ENCODE measurements at places on chromosomes 5 and 9.

DNA sequence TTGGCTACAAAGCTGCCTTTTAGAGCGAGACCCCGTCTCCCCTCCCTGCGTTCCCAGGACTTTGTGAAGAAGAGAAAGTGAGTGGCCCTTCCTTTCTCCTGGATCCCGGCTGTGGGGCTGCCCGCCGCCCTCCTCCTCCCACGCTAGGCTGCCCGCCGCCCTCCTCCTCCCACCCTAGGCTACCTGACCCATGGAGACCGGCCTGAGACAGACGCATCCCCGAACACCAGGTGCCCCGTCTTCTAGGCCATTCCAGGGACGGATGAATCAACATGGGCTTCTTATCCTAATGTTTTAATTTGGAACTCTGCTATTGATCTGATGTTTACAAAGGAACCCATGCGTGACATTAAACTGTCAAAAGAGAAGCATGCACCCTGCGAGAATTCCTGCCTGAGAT is 117.3 kb upstream of the LPCAT1 start:
- DNase-seq = no peak

DNA sequence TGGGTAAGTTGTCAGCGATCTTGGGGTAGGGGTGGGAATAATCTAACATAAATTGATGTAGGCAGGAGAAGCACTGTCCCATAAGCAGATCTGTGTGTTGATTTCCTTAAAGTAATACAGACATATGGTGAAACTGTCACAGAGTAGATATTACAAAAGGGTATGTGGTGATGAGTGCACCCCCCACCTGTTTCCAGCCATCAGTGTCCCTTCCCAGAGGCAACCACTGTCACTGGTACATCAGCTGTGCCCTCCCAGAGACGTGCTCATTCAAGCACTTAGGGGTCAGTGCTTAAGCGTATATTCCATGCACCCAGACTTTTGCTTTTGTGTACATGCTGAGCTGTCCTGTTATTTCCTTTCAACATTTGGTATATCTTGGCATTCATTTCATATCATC is 94.3 kb upstream of the PITX1 start:
- DNase-seq = no peak

DNA sequence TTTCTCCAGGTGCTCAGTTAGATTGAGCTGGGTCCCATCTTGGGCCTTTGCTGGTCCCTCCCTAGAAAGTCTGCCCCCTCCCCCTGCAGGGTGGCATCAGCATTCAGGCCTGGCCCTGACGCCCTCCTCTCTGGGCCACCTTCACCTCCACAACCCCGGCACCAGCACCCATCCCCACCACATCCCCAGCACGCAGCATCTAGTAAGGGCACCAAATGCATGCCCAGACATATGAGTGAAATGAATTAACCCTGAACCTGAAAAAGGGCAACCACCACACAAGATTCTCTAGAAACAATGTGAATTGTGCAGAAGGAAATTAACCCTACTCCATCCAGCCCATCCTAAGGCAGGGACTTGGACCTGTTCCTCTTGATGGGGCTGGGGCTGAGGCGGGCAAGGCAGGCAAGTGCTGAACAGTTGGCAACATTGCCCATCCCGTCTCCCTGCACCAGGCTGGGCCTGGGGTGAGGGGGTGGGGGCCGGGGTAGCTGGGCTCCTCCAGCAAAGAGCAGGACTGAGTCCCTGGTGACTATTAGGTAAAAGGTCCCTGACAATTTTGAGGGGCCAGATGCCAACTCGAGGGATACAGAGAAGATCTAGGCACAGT is 125.9 kb downstream of the KCNIP1 start:
- no peak for DNase-seq

GRCh38 chr5:180598797-180599589 is 7.7 kb upstream of the SCGB3A1 start:
- DNase-seq = no peak

GRCh38 chr9:129231759-129232158 is 53.7 kb upstream of the IER5L start:
- DNase-seq = no peak

DNA sequence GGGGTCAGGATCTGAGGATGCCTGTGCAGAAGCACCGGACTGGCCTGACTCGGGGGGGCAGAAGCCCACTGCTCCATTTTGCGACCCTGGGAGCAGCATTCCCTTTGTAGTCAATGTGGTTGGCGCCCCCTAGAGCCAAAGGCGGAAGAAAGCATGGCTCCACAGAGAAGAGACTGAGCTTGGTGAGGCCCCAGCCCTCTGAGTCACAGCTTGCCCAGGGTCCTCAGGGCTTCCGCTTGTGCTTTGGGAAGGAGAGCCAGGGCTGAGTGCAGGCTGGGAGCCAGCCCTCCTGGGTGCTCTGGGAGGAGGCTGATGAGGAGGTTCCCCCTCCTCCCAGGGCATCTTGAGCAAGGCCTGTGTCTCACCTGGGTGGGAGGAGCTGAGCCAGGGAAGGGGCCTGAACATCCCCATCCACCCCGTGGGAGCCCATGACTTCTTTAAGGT is 5.5 kb upstream of the AQP3 start:
- DNase-seq = no peak

GRCh38 chr5:76175821-76176403 is 92.7 kb downstream of the SV2C start:
- no peak for DNase-seq

DNA sequence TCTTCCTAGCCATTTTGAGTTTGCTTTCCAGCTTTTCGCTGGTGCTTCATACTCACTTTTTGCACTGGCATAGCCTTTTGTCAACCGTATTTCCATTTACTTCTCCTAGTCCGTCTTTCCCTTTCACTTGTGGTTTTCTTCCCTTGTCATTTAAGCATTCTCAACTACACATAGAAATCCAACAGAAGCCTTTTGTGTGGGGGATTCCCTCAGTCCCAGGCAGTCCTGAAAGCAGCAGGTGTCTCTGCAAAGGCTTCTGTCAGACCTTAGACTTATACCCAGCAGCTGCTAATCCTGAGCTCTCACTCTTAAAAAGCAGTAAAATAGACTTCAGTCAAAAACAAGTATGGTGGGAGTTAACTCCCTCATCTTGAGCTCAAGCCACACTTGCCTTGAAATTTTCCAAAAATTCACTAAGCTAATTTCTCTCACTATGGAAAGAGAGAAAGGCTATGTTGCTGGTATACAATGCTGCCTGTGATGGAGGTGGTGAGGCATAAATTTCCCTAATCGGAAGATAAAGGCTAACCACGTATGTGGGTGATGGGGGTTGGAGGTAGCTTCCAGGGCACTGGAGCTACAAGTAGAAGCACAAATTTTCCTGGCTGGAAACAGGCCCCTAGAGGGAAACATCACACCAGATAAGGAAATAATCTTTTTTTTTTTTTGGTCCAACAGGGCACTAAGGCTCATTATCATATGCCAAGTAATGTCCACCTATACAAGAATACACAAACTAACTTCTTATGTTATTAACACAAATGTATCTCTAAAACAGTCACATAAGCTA is 34.8 kb upstream of the IFNK start:
- DNase-seq = peak; percentile 12

DNA sequence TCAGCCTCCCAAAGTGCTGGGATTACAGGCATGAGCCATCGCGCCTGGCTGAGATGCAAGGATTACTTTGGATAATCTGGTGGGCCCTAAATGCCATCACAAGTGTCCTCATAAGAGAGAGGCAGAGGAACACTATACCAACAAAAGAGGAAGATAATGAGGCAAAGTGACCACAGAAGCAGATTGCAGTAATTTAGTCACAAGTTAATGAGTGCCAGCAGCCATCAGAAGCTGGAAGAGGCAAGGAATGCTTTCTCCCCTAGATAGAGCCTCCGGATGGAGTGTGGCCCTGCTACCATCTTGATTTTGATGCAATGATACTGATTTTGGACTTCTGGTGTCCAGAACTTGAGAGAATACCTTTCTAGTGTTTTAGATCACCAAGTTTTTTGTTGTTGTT is 122.3 kb downstream of the SPATA31D1 start:
- DNase-seq = no peak

- DNase-seq = no peak
Observed at GRCh38 chr5:57871496-57871895, 388.9 kb upstream of the ACTBL2 start.

DNA sequence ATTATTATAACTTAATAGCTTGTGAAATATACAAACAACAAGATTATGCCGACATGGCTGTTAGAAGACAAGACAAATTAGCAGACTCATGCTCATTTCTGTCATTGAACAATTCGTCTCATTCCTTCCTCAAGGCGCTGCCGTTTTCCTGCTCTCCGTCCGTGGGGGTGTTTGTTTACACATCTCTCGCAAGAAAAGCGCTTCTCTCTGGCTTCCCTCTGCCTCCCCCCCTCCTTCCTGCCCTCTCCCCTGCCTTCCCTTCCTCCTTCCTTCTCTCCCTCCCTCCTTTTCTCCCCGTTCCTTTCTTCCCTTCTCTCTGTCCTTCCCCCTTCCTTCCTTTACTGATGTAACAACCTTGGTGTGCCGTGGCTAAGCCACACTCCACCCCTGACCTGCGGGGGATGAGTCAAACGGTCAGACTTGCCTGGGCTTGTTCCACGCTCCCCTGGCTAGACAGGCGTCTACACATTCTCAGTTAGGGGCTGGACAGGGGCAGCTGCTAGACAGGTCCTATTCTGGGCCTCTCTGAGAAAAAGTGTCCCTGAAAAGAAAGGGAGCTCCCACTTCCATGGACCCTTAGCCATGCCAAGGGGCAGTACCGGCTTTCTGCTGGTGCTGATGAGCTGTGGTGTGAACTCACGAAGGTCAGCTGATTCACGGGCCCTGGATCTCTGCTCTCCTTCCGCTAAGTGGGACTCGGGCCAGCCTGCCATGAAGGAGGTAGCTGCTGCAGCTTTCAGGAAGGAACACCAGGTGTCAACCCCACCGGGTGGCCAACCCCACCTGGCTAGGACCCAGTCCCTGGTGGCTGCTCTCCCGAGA is 32.0 kb upstream of the SPTLC1 start:
- DNase-seq = no peak

- no peak for DNase-seq
Observed at GRCh38 chr5:67194166-67194565, 2.4 kb downstream of the CD180 start.

GRCh38 chr5:130762031-130762430 is 403.0 kb downstream of the HINT1 start:
- DNase-seq = no peak

GRCh38 chr5:170438581-170438980 is 49.4 kb upstream of the KCNMB1 start:
- no peak for DNase-seq

DNA sequence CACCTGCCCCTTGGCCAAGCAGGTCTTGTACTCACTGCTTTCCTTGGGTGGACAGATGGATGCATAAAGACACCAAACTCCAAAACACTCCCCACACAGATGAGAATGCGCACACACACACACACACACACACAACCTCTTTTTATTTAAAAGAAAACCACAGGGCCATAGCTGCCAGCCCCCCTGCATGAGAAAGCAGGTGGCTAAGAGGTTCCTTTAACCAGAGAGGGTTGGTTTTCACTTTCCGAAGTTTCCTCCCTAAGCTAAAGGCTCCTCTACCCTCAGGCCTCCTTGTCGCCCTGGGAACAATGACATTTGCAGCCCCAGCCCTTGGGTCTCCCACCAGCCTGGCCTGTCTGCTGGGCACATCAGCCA is 11.1 kb downstream of the NR5A1 start:
- DNase-seq = no peak

DNA sequence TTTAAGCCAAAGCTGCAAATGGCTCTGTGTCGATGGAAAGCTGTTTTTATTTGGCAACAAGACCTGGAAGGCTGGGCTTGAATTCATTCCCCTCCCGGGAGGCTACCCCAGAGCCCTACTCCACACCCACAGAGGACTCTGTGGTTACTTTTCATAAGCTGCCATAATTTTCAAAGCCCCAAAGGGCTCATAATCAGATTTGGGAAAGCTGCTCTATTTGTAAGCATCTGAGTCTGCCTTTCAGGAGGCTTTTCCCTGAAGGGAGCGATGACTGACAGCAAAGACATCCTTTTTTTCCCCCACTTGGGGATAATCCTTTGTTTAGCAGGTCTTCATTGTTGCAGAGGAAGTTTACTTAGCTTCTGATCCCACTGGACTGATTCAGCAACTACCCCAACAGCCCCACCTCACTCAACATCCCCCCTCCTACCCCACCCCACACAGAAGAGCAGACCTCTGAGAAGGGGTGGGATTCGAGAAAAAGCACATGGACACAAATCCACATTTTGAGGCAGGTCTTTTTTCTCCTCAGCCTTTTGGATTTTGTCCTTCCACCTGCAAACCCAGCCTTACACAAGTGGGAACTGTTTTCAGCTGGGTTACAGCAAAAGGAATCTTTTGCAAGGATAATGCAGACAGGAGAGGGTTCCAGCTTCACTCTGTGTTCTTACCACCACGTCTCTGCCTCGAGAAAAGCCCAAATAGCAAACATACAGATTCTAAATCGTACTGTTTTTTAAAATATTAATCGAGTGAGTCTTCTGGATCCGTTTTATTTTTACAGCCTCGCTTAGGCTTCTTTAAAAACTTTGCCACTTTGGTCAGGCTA is 244.4 kb upstream of the TUT7 start:
- DNase-seq = no peak

DNA sequence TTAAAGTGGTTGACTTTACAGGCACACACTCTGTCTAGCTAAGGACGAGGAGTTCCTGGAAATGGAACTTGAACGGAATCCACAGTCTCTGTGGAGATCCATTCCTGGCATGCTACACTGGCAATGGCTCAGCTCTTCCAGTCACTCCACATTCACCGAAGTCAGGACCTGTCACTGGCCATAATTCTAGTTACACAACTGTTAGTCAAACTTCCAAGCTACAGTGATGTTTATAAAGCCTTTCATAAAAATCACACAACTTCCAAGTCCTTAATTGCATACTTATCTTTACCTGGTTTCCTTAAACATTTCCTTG is 15.7 kb downstream of the CDC14B start:
- DNase-seq = no peak

DNA sequence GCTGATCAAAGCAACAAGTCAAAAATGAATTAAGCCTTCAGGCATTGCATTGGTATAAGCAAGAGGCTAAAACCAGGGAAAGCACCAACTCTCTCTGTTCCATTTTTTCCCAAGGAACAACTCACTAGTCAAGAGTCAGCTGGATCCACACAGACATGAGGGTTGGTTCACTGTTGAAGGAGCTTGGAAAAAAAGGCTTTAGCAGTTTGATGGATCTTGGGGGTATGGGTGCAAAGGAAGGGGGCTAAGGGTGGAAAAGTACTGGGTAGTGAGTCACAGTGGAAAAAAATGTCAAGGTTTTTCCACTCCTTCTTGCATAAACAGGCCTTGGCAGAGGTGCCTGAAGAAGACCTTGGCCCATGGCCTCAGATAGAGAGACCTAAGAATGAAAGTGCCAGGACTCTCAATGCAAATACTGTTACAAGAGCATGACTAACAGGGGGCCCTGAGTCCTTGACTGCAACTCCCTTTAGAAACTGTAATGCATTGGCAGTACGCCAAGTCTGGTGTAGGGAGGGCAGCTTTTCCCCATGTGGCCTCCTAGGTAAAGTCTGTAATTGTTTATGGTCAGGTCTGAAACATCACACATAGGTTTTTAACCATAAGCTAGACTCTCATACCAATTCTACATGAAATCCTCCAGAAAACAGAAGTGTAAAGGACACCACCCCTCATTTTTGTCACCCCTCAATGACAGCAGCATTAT is 23.7 kb downstream of the ACTL7A start:
- DNase-seq = peak; percentile 34
